Sciatic nerve (tissue), 2 donors: ENCODE measurements at places on chromosomes 7 and 10. TPM values are rescaled to one million over a fixed set of nuclear protein-coding genes. Genes with fewer than 3 reads are reported as not detected.
A peak's percentile ranks its signal among the peaks of the same experiment; 100 is the strongest.

NACAD gene
- 12.0 TPM for total RNA-seq

DNA sequence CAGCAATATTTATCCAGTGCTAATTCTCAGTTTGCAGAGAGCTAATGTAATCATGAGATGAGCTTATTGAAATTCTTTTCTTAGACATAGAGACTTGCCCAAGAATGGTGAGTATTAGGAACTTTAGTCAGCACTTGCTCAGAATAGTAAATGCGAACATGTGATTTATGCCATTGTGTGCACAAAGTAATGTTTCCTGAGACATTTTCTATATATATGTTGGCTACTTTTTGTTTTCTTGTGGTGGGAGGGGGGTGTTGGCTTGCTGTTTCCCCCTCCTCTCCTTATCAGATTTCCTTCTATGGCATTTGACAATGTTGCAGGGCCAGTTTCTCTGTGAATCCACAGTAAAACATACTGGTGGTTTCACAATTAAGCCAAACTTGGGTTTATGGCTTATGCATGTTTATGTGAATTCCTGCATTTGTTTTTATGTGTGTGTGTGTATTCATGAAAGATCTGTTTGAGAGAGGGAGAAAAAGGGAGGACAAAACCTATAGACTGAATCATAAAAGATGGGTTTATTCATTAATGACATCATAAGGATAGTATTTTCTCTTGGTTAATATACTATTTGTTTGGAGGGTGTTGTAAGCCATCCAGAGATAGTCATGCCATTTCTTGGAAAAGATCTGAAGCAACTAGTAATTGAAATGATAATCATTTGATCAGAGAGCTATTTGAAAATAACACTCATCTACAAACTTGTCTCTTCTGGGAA lies 36.3 kb downstream of the ARID5B start:
- DNase-seq, result no peak

PTPRN2 gene
- total RNA-seq, result 12.7 TPM

DNA sequence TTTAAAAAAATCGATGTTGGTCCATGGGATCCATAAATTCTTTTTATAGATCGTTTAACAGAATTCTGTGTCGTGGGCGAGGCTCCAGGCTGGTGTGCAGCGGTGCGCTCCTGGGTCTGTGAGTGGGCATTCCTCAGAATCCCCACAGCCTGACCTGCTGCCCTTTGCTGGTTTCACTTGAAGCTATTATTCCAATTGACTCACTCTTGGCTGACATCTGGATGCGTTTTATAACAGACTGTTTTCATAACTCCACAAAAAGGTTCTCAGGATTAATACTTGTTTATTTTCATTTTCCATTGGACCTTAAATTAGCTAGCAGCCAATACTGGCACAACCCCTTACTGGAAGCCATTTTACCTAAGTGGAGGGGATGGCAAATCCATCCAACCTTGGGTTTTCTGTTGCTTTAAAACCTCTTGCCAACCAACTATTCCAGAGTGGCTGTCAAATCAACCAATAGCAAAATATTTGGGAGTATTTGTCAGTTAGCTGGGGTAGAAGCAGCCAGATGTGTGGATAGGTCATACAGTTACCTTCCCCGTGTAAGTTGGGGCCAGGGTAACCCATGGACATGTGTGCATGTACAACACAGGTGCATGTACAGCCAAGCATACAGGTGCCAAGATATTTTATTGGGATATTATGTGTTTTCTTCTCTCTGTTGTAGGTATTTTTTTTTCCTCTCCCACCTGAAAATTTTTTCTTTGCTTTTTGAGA lies 160.7 kb upstream of the ZNF32 start:
- DNase-seq, result peak; percentile 74

GRCh38 chr10:4595719-4596319 lies 230.2 kb upstream of the AKR1E2 start:
- no peak for DNase-seq

ITIH2 gene
- not detected for total RNA-seq

HMX2 gene
- not detected for total RNA-seq

DNA sequence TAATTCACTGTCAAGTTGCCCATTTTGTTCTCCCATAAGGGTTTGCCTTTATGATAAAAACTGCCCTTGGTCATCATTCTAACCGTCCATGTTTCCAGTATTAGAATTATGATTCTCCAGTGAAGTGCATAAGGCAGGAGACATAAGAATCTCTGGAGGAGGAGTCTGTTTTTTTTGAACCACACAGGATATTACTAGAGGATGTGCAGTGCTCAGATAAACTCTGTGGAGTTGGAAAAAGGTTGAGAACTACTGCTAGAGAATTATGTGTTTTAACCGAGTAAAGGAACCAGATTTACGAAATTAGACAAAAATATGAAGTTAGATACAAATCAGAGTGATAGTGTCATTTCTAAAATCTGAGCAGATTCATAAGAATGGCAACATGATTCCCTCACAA lies 40.5 kb downstream of the MDFIC start:
- no peak for DNase-seq

ZNF804B gene
- total RNA-seq, result not detected

DNA sequence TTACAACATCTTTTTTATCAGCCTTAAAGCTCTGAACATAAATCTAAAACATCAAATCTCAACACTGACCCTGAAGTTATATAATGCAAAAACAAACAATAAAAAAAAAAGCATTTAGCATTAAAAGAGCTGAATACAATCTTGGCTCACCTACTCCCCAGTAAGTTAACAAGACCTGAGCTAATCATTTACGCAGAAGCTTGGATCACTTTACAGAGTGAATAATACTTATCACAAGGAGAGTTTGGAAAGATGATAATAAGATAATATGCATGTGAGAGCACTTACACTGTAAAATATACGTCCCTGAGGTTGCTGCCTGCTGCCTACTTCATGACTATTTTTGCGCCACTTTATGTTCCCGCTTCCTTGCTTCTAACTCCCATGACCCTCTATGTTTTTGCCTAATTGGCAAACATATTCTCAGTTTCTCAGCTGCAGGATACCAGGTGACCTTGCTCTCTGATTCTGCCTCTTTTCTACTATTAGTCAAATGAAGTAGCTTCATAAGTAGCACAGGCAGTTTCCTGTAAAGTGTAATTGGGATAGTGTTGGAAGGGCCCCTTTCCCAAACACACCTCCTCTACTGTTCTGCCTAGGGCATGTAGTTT lies 333.6 kb downstream of the LRRTM3 start:
- no peak for DNase-seq

DNA sequence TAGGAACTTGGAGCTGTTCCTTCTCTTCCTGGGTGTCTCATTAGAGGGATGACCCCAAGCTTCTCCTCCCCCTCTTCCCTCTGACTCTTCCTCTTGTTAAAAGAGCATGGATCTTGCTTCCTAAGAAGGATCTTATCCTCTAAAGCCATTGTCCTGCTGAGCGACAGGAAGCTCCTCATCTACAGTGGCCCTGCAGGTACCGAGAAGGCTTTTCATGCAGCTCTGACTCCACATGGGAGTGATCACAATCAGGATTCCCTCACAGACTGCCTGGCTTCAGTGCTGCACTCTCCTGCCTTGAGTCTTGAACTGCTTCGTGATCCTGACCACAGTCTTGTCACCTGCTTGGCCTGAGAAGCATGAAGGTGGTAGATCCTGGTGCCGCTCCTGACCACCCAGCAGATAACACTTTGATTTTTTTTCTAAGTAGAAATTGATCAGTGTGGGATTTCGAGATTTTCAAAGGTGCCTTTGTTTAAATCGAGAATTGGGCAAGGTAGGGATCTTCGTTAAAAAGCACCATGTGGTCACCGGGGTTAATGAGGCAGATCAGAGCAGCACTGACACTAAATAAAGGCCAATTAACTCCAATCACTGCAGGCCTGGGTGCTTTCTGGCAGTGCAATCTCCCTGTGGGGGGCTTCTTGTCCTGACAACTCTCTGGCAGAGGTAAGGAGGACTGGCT lies 376.4 kb downstream of the NRG3 start:
- no peak for DNase-seq

- DNase-seq, result no peak
Observed at GRCh38 chr10:44961230-44961571, 1.6 kb downstream of the RASSF4 start.

GRCh38 chr10:10958041-10958440 lies 59.6 kb upstream of the CELF2 start:
- no peak for DNase-seq

GRCh38 chr10:20162123-20162522 lies 345.9 kb downstream of the PLXDC2 start:
- DNase-seq, result no peak

DNA sequence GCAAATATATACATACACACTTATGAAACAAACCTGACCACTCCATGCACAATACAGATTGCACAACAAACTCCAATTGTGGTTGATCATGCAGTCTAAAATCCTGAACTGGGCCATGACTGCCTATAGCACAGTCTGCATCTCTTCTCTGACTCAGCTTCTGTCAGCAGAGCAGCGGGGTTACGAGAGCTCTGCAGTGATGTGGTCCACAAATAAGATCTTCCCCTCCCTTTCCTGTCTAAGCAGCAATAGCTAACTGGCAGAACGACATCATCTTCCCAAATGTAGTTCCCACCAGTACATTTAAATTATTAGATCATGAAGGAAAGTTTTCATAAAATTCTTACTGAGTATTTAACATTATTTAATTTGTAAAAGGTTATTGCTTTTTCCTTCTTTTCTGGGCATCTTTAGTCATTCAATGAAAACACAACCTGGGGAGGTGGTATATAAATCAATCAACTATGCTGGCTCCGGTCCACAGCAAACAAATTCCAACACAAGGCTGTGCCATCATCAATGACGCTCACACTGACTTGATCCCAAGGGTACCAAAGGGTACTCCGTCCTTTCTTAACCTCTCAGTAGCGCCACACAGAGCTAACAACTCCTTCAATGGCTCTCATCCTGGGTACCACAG lies 17.1 kb downstream of the ARHGAP21 start:
- no peak for DNase-seq

PKD1L1 gene
- total RNA-seq, result 1.5 TPM

DNA sequence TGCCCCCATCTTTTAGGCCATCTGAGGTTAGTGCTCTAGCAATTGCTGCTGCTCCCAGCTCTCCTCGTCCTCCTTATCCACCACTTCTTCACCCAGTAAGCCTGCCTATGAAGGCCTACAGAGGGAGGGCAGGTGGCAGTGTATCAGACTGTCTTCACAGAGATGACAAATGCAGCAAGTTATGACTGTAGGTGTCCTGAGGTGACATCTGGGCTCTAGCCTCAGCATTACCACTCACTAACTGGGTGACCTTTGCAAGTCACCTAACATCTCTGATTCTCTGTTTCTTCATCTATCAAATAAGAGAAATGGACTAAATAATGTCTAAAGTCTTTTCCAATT lies 151.6 kb downstream of the NOC3L start:
- DNase-seq, result no peak

AMPH gene
- 5.9 TPM for total RNA-seq

SLC18A2 gene
- total RNA-seq, result 1.2 TPM

DNA sequence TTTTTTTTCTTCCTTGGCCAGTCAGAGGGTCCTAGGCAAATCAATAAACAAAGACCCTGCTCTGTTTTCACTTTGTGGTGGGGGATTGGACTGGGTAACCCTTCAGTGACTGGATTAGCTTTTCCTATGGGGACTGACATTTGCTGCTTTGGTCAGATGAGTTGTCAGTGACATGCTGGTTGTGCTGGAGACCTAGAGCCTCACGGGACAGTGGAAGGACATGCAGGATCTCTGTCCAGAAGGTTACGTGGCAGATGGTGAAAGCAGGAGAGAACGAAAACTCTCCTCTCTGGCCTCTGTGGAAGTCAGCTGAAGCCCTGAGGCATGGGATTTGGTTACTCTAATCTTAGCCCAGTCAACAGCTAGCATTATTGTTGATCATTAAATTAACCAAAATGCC lies 90.0 kb upstream of the BMPER start:
- DNase-seq, result no peak

GNAT3 gene
- not detected for total RNA-seq

DNA sequence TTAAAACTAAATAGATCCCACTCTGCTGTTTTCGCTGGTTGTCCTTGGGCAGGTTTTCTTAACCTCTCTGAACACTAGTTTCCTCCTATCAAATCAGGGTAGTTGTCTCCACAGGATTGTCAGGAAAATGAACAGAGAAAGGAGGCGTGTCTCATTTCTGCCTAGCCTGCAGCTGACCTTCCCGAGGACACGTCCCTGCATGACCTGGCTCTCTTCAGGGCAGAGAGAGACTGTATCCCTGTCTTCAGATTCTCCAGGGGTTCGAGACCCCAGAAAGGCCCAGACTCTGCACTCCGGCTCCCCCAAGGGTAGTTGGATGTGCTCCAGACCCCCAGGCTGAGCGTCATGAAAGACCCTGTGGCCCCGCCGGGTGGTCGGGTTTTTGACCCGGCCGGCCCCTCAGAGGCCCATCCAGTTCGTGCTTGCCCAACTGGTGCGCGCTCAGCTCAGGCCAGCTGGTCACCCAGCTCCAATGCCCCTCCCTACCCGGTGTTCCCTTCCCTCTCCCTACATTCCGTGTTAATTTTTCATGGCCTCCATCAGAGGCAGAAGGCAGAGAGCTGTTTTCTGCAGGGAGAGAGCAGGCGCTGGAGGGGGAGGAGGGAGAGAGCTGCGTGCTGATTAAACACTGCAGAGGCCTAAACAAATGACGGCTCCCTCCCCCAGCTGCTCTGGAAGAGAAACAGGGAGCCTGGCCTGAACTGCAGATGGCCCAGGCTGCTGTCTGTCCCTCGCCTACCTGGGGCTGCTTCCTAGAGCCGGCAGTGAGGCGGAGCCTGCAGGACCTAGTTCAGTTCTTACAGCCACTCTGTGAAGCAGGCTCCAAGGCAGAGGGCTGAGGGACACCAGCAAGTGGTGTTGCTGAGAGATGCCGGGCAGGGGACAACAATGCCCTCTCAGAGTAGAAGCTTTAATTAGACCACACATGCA lies 86.2 kb upstream of the PPIF start:
- no peak for DNase-seq

C10orf88 gene
- 9.1 TPM for total RNA-seq

ASAH2B gene
- total RNA-seq, result 2.3 TPM

GRCh38 chr10:29127037-29127700 lies 161.7 kb upstream of the LYZL1 start:
- no peak for DNase-seq

AKR1C8 gene
- 0.94 TPM for total RNA-seq

DNA sequence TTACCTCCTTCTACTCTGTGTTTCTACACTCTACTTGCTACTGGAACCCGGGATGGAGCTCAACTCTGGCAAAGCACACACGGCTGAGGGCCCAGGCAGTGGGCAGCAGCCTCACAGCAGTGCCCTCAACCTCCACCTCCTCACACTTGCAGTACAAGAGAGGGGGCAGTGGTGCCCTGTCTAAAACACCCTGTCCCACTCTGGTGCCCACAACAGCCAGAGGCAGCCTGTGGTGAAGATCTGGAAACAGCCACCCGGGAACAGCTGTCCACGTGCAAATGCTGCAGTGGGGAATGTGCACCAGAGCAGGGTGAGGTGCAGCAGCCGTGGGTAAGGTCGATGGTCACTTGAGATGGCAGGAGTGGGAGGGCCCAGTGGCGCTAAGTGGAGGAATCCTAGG lies 13.7 kb downstream of the MAT1A start:
- no peak for DNase-seq

DNA sequence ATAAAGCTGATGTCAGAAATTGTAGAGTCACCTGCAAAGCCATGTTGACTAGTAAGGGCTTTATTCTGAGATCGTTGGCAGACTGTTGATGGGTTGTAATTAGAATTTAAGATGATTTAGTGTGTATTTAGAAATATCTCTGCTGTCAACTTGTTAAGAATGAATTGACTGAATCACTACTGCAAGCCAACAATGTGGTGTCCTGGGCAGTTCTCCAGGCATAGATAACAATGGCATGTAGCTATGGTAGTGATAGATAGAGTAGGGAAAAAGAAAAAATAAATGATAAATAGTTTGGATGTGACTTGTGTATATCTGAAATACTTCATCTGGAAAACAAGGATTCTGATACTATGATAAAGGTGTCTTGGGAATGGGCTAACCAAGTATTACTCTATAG lies 640.2 kb downstream of the ARL4A start:
- DNase-seq, result no peak
